Stimulated activated CD4-positive, alpha-beta T cell treated with anti-CD3 and anti-CD28 coated beads, Interleukin-2, amount 100 ng/mL, for 4 hours (primary cell): ENCODE measurements at places on chromosomes 1 and 21.

DNA sequence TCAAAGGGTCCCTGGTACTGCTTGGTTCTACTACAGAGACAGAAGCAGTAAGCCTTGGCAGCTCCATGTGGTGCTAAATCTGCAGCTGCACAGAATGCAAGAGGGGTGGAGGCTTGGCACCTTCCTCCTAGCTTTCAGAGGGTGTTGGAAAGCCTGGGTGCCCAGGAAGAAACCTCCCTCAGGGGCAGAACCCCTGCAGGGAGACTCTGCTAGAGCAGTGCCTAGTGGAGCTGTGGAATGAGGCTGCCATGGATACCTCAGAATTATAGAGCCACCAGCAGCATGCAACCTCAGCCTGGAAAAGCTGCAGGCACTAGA lies 76.2 kb upstream of the TLR5 start:
- DNase-seq, result no peak

GRCh38 chr1:167668108-167668507 lies 38.1 kb downstream of the RCSD1 start:
- no peak for DNase-seq

GRCh38 chr1:15181564-15181963 lies 28.0 kb downstream of the TMEM51 start:
- no peak for DNase-seq

DNA sequence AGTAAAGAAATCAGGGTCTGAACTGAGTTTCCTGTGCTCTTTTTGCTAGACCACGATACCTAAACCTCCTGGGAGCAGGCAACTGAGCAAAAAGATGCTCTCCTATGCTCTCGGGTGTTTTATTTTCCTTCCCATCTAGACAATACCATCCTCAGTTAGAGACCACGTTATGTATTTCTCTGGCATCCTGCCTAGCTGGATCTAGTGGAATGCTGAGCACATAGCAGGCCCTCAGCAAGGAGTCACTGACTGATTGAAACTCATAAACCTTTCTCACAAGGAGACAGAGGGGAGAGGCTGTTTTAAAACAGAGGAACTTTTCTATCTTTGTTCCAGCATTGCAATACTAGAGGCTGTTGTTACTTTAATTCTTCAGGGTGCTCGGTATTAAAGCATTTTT lies 168.0 kb downstream of the CYYR1 start:
- no peak for DNase-seq

- no peak for DNase-seq
These were observed 249.2 kb upstream of the SGIP1 start for GRCh38 chr1:66284746-66285145.

DNA sequence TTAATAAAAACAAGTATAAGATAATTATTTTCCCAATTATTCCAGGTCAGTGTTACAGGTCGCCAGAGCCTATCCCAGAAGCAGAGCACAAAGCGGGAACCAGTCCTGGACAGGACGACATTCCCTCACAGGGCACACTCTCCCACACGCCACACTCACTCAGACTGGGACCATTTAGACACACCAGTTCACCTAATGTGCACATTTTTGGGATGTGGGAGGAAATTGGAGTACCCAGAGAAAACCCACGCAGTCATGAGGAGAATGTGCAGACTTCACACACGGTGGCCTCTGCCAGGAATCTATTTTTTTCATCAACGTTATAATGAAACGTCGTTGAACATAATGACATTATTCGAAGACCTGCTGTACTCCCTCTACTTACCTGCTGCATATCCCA lies 20.5 kb upstream of the NRDC start:
- DNase-seq, result no peak

- DNase-seq, result no peak
These were observed 1.8 kb upstream of the GJA4 start for GRCh38 chr1:34790985-34791384.

DNA sequence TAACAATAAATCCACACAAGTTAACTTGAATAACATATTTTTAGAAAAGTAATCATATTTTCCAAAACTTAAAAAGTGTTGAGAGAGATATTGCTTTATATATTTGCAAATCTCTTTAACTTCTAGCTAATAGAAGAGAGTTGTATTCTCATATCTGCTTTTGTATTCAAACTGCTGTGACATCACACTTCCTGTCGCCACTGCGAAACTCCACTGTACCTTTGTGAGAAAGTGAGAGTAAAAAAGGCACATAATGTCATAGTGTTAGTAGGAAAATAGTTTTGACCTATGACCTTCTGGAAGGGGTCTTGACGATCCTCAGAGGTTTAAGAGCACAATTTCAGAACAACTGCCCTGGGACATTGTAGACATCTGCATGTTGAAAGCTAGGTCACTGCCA lies 21.6 kb downstream of the AK5 start:
- DNase-seq, result no peak

- DNase-seq, result no peak
These were observed 76.9 kb upstream of the HAO2 start for GRCh38 chr1:119291611-119292206.

DNA sequence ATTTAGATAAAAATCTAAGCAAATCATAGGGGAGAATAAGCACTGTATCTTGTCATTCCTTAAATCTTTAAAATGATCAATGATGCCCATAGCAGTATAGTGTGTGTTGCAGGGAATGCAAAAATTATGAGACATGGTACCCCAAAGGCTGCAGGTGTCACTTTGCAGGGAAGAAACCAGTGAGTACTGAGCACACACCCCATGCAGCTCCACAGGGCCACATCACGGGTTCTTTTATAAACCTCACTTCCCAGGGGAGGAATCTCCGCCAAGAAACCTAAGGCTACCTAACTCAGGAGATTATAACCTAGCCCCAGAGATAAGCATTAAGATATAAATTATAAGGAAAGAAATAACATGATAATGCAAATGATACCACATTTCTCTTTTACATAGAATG lies 115.6 kb downstream of the APP start:
- no peak for DNase-seq

DNA sequence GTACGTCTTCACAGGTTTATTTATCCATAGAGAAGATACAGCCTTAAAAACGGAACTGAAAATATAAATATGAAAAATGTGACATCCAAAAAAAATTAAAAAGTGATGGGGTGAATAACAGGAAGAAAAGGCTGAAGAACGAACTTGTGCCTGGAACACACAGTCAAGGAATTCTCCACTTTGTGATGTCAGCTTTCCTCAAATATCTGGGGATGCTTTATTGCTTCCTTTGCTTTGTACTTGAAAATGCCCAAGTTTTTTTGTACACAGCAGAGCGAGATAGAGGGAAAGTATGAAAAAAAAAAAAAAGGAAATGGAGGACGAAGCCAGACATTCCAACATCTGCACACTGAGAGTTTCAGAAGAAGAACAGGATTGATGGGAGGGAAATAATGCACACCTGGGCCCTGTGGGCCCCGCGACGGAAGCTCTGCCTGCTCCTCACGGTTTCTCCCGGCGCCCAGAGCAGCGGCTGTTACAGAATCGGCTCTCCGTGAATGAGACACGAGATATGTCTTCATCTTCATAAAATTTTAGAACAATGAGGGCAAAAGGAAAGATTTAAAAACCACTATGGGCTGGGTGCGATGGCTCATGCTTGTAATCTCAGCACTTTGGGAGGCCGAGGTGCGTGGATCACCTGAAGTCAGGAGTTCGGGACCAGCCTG lies 10.0 kb upstream of the LRRC3 start:
- no peak for DNase-seq

- no peak for DNase-seq
These were observed 109.3 kb upstream of the SPATA6 start for GRCh38 chr1:48581270-48581669.

DNA sequence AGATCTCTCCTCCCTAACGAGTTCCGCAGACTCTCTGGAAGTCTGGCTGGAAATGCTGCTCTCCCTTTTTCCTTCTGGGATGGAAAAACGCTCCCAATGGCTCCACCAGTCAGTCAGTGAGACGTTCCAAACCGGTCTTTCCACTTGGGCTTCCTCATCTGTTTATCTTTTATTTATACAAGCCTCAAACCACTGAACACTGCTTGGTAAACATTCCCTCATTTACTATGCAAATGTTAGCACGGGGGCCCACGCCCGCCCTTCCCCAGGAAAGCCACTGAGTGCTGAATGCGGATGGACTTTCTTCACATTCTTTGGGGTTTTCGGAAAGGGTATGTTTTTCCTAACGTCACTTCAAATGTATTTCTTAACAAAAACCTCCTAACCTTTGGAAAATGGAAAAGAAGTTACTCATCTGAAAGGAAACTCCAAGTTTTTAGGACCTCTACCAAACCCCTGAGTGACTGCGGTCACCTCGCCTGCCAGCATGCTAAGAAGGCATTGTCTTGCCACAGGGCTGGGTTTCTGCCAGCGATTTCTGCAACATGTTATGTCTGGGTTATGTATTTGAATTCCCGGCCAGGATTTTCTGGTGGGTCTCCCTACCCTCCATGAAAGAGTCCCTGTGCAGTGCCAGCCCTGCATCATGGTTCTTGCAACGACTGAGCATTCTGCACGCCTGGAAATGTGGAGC lies 14.0 kb upstream of the UMODL1 start:
- no peak for DNase-seq

GRCh38 chr1:2208309-2209239 lies 14.0 kb upstream of the FAAP20 start:
- no peak for DNase-seq

- DNase-seq, result no peak
These were observed 56.0 kb upstream of the ADARB1 start for GRCh38 chr21:45018131-45019075.

GRCh38 chr1:11767922-11768704 lies 6.1 kb downstream of the C1orf167 start:
- no peak for DNase-seq

GRCh38 chr1:212671342-212672031 lies 28.2 kb downstream of the BATF3 start:
- DNase-seq, result no peak

DNA sequence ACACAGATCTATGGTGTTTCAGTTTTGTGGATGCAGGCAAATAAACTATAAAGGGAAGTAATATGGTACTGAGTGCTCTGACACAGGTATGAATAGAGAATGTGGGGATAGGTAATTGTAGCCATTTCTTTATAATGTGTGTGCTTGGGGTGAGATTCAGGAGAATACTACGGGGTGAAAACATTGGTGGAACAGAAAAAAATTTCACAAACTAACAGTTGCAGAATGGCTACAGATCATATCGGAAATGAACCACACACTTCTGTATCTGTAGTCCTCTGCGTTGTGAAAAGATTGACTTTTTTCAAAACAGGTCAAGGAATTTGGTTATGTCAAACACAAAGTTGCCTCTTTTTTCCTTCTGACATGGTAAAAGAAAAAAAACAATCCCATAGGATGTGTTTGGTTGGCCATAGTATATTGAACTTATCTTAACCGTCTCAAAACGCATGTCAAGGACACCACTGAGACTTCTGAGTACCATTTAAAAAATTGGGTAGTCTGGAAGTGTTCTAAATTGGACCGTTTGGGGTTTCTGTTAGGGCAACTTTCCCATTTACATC lies 1.1 kb upstream of the CDC73 start:
- DNase-seq, result no peak

- no peak for DNase-seq
These were observed 27.7 kb upstream of the VN1R5 start for GRCh38 chr1:247228133-247228532.

DNA sequence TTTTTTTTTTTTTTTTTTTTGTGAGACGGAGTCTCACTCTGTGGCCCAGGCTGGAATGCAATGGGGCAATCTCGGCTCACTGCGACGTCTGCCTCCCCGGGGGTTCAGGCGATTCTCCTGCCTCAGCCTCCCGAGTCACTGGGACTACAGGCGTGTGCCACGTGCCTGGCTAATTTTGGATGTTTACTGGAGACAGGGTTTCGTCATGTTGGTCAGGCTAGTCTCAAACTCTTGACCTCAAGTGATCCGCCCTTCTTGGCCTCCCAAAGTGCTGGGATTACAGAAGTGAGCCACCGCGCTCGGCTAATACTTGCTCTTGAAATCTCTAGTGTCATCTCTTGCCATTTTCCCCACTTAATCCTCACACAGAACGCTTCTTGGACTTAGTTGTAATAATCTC lies 1.1 kb upstream of the SYCP1 start:
- DNase-seq, result no peak

DNA sequence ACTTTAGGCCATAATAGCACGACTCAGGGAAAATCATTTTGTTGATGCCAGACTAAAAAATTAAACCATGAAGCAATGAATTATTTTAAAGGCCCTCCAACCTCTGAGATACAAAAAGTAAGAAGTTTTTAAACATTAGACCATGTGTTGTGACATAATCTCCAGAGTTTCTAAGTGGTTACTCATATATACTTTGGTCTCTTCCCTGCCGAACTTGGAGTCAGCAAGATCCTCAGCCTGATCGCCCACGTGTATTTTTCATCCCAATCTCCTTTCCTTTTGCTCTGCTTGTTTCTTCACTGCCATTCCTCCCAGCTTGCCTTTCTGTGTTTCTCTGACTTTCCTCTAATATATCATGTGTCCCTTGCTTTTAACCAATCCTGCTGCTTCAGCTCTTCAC lies 3.8 kb downstream of the ARV1 start:
- DNase-seq, result no peak
